Adipocyte (in vitro differentiated cells): ENCODE measurements at places on chromosomes 7 and 10.

DNA sequence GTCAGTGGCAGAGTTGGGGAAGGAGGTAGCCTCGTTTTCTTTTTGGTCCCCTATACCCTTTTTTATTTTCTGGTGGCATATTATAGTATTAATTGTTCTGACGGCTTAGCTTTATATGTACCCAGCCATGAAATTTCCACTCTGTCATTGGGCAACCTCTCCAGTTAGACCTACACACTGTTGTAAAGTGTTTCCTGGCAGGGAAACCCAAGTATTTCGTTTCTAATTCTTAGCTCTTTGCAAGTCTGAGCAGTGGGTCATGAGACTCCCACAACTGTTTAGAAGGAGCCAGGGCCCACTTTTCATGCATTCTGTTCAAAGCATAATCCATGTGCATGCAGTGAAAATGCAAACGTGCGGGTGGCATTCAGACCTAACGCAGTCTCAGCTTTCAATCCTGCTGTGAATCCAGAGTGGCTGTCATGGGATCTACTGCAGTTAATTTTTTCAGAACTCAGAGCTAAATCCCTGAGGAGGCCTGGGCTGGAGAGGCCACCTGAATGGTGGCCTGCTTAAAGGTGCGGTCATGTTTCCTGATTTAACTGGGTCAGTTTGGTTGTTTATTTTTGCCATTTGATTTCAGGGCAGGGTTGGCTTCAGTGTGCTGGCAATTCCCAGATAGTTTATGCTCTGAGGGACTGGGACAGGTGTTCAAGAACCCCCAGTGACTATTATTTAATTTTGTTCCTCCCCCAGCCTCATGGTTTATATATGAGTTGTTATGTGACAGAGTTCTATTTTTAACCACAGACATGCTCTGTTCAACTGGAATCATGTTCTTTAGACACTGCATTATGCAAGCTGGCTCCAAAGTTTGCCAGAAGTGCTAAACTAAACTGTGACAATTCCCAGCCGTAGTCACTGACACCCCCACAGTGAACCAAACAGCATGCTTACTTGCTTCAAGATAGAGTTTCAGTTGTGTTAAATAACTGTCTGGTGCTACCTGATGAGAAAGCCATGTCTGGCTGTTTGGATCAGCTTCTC is 27.4 kb upstream of the SYPL1 start:
- peak; percentile 63 for DNase-seq

DNA sequence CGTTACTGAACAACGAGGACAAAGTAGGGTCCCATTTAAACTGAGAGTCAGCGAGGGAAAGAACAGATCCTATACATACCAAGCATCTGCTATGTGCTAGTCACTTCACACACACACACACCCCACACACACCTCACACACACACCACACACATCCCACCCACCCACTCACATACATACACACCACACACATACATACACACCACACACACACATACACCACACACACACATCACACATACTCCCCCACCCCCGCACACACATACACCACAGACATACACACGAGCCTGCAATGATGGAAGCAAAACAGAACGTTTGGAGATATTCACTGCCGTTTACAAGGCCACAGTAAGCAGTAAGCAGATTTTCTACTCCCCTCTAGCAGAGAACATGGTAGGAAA is 607 bp upstream of the GRB10 start:
- DNase-seq = no peak

GRCh38 chr7:141397236-141398163 is 153.7 kb upstream of the AGK start:
- DNase-seq = no peak

GRCh38 chr10:128281343-128281742 is 155.1 kb upstream of the MKI67 start:
- DNase-seq = no peak

- no peak for DNase-seq
Observed at GRCh38 chr7:152860310-152860709, 100.8 kb downstream of the ACTR3B start.

- no peak for DNase-seq
Observed at GRCh38 chr7:33423646-33424020, 294.3 kb downstream of the BBS9 start.

DNA sequence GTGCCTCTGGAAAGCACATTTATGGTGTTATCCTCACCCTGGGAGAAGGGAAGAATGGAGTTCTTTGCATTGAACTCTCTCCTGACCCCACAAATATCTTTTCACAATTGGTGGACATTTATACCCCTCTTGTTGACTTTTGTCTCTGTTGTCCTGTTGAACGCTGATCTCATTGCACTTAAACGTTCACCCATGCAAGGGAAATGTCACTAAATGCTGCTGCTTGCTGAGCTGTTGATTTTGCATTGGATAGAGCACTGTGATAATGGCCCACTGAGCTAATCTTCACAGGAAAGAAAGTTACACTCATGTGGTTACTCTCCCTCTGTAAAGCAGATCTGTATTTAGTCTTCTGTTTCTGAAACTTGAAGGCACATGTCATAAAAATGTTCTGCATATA is 133.4 kb downstream of the FZD1 start:
- no peak for DNase-seq

DNA sequence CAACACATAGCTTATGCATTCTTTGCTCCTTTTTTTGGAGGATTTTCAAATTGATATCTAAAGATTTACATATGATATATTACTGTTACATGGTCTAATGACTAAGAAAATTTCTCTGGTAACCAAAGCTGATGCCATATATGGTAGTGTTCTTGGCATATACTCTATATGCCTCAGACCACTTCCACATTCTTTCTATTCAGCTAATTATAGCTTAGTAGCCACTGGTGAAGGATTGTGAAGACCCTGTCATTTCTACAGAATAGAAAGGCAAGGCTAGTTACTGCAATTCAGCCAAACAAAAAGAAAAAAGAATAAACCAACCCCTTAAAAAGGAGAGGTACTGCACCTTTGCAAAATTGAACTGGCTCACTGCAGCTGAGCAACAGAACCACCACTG is 3.7 kb downstream of the PURB start:
- DNase-seq = peak; percentile 65

DNA sequence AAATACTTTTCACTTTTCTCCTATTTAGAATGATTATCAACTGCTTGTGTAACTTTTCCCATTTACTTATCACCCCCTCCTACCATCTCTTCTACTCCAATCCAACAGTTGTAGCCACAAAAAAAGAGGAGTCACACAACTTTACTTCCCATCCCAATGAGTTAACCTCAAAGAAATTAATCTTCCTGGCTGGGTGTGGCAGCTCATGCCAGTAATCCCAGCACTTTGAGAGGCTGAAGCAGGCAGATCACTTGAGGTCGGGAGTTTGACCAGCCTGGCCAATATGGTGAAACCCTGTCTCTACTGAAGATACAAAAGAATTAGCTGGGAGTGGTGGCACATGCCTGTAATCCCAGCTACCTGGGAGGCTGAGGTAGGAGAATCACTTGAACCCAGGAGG is 19.9 kb downstream of the SYPL1 start:
- no peak for DNase-seq

- no peak for DNase-seq
Observed at GRCh38 chr7:2621948-2622640, 9.7 kb upstream of the TTYH3 start.

DNA sequence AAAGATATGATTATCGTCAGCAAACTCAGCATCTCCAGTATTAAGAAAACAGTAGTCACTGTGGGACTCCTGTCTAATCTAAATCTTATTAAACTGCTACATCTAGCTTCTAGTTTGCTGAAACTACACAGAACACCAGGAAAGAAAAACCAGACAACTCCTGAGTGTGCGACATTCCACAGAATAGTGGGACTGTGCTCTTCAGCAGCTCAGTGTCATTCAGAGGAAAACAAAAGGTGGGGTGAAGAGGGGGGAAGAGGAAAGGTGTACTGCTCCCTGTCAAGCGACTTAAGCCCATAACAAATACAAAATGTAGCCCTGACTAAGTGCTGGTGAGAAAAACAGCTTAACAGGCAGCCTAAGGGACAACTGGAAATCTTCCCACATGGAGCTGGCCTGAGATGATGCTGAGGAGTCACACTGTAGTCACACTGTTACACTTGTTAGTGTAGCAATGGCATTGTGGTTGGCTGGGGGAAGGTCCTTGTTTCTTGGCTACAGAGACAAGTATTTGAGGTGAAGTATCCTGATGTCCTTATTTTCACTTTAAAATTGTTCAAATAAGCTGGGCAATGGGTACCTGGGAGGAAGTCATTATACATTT is 135.5 kb downstream of the USP6NL start:
- DNase-seq = no peak

GRCh38 chr10:82827901-82828300 is 952.9 kb downstream of the NRG3 start:
- DNase-seq = no peak

DNA sequence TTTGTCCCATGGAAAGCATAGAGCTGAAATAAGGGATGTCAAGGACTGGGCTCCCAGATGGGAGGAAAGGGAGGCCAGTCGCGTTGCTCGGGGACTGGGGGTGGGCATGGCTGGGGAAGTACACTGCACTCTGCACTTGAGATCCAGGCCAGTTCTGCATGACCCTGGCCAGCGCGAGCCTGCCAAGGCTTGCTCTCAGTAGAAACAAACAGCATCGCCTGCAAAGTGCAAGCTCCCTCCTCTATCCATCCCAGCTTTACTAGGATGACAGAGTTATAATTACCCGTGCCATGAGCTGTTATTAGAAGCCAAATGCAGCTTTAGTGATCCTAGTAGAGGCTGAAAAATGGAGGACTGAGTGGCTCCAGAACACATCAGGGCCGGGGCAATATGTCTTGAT is 43.9 kb upstream of the PDCD4 start:
- DNase-seq = no peak

- no peak for DNase-seq
Observed at GRCh38 chr7:69906283-69906995, 308.2 kb downstream of the AUTS2 start.

DNA sequence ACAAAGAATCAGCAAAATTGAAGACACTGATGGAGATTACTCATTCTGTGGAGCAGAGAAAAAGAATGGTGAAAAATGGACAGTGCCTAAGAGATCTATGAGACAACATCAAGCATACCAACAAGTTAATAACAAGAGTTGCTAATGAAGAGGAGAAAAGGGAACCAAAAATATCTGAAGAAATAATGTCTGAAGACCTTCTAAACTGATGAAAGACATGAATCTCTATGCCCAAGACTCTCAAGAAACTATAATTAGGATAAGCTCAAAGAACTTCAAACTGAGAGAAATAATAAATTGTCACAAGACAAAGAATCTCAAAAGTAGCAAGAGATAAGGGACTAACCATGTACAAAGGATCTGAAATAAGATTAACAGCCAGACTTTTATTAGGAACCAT is 93.4 kb downstream of the ZNF33B start:
- DNase-seq = no peak

GRCh38 chr7:8200316-8200715 is 61.7 kb downstream of the ICA1 start:
- DNase-seq = no peak

GRCh38 chr7:112881-113280 is 79.5 kb upstream of the FAM20C start:
- no peak for DNase-seq

GRCh38 chr10:70493660-70494234 is 15.2 kb downstream of the PALD1 start:
- no peak for DNase-seq

GRCh38 chr10:22433875-22434274 is 88.6 kb downstream of the SPAG6 start:
- DNase-seq = peak; percentile 90

DNA sequence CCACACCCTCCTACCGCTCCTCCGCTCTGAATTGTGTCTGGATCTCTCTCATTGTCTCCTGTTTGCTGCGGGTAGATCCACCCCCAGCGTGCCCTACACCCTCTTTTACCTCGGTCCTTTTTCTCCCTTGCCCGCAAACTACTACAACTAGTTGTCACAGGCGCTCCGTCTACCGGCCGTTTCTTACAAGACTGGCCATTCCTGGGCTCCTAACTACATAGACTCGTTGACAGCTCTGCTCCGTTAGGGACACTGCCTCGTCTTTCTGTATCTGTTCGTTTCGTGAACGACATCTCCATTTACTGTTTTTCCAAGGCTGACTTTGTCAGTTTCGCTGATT is 786 bp downstream of the TAF3 start:
- DNase-seq = peak; percentile 83

DNA sequence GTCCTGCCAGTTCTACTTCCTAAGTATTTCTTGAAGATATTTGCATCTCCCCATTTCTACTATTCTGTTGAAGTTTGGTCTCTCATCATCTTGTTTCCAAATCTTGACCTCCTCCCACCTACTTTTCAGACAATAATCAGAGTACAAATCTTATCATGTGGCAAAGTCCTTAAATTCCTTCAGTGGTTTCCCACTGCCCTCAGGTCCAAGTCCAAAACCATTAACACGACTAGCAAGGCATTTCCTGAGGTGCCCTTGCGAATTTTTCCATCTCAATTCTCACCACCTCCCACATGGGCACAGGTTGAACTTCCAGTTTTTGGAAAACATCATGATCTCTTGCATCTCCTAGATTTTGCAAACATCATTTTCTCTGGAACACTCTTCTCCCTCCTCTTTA is 97.2 kb upstream of the CDK1 start:
- no peak for DNase-seq

DNA sequence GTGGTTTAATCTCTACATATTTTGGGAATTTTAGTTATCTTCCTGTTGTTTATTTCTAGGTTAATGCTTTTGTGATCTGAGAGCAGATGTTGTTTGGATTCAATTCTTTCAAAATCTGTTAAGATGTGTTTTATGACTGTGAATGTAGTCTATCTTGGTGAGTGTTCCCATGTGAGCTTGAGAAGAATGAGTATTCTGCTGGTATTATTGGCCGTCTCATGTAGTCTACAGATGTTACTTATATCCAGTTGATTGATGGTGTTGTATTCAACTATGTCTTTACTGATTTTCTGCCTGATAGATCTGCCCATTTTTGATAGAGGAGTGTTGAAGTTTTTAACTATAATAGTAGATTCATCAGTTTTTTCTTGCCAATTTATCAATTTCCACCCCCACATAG is 141.4 kb upstream of the FOXP2 start:
- DNase-seq = no peak

- no peak for DNase-seq
Observed at GRCh38 chr10:42816912-42817311, 34.3 kb downstream of the BMS1 start.

DNA sequence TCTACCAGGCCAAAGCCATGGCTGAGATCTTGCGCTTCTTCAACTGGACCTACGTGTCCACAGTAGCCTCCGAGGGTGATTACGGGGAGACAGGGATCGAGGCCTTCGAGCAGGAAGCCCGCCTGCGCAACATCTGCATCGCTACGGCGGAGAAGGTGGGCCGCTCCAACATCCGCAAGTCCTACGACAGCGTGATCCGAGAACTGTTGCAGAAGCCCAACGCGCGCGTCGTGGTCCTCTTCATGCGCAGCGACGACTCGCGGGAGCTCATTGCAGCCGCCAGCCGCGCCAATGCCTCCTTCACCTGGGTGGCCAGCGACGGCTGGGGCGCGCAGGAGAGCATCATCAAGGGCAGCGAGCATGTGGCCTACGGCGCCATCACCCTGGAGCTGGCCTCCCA is 142.7 kb downstream of the GRM3 start:
- DNase-seq = no peak

- no peak for DNase-seq
Observed at GRCh38 chr7:110881721-110882120, 209.2 kb upstream of the LRRN3 start.

GRCh38 chr10:79282388-79282787 is 64.9 kb upstream of the PPIF start:
- DNase-seq = no peak

- no peak for DNase-seq
Observed at GRCh38 chr10:81306971-81307782, 567.8 kb upstream of the NRG3 start.

GRCh38 chr7:16061630-16062029 is 359.7 kb downstream of the CRPPA start:
- no peak for DNase-seq

GRCh38 chr7:47513741-47514241 is 68.1 kb downstream of the TNS3 start:
- peak; percentile 85 for DNase-seq
